ENCODE measurements at places on chromosomes 1 and 21. TPM values are rescaled to one million over a fixed set of nuclear protein-coding genes. Genes with fewer than 3 reads are reported as not detected.

CCDC24 gene
- 11.2 TPM for total RNA-seq

SHE gene
- 0.29 TPM for total RNA-seq

MTOR gene
- total RNA-seq, result 76.8 TPM

FAM72A gene
- total RNA-seq, result 19.7 TPM

PTPRC gene
- total RNA-seq, result not detected

TNFRSF4 gene
- not detected for total RNA-seq

NPR1 gene
- 13.2 TPM for total RNA-seq

GRCh38 chr1:93804412-93804811 is 74.6 kb downstream of the DNTTIP2 start:
- H3K36me3 ChIP-seq, result no peaks in the 10 kb centered on the region
- H3K4me3 ChIP-seq, result no peak overlapping the region
- no peak overlapping the region for H3K27ac ChIP-seq
- no peaks in the 10 kb centered on the region for H3K4me1 ChIP-seq
- no peaks in the 10 kb centered on the region for H3K27me3 ChIP-seq
- no peak for DNase-seq

DNA sequence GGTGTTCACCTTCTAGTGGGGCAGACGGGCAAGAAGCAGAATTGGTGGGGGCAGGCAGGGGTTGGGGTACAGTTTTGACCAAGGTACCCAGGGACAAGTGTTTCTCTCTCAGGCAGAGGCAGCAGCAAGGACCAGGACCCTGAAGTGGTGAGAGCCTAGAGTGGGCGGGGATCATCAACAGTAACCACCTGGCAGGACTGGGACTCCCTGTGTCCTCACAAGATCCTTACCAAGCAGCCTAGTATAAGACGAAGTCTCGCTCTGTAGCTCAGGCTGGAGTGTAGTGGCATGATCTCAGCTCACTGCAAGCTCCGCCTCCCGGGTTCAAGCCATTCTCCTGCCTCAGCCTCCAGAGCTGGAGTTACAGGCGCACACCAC is 3.2 kb upstream of the NADK start:
- no peak overlapping the region for H3K27ac ChIP-seq
- DNase-seq, result no peak
- H3K36me3 ChIP-seq, result peaks cover 8% of the 10 kb centered on the region
- H3K27me3 ChIP-seq, result no peaks in the 10 kb centered on the region

GRCh38 chr1:180456191-180456590 is 46.2 kb downstream of the ACBD6 start:
- H3K27me3 ChIP-seq, result no peaks in the 10 kb centered on the region
- no peak for DNase-seq
- no peaks in the 10 kb centered on the region for H3K36me3 ChIP-seq
- no peak overlapping the region for H3K4me3 ChIP-seq

GRCh38 chr1:69172003-69173000 is 395.4 kb upstream of the LRRC7 start:
- no peak for DNase-seq
- H3K27me3 ChIP-seq, result no peaks in the 10 kb centered on the region
- no peaks in the 10 kb centered on the region for H3K4me1 ChIP-seq
- H3K4me3 ChIP-seq, result no peak overlapping the region
- no peaks in the 10 kb centered on the region for H3K36me3 ChIP-seq

- no peak overlapping the region for H3K4me3 ChIP-seq
- no peaks in the 10 kb centered on the region for H3K4me1 ChIP-seq
- H3K36me3 ChIP-seq, result no peaks in the 10 kb centered on the region
- H3K27ac ChIP-seq, result no peak overlapping the region
- H3K27me3 ChIP-seq, result no peaks in the 10 kb centered on the region
- DNase-seq, result peak; percentile 44
Observed at GRCh38 chr1:29379443-29380073, 143.2 kb downstream of the PTPRU start.

DNA sequence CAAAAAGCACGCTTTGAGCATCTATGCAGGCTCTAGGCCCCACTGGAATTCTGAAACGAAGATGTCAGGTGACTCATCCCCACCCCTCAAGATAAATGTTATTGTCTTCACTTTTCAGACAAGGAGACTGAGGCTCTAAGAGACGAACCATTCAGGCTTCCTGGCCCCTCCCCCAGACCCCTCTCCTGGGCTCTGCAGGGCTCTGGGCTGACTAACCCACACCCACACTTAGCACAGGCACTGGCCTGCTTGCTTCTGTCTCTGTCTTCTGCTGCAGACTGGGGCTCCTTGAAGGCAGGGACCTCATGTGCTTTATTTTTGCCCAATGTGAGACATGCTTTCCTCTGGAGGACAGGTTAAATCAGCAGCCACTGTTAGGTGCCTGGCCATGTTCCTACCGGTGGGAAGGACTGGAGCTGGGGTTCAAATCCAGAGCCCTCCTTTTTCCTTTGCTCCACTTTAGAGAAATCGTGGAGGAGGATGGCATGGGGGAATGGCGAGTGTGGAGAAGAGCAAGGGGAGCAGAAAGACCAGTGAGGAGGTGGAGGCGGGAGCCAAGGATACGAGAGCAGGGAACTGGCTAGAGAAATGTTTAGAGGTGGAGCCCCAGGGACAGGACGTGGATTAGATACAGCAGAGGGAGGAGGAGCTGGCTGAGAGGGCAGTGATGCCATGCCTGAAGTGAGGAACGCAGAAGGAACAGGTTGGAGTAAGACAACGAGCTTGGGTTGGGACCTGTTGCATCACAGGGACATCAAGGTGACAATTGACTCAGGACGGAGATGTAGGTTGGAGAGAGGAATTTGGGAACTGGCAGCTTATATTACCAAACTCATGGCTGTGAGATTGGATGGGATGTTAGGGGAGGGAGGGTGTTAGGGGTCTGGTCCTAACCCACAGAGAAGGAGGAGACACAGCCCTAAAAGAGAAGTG is 1.7 kb downstream of the TMEM125 start:
- no peaks in the 10 kb centered on the region for H3K27me3 ChIP-seq
- H3K4me1 ChIP-seq, result no peaks in the 10 kb centered on the region
- peaks cover 2% of the 10 kb centered on the region for H3K36me3 ChIP-seq
- H3K27ac ChIP-seq, result no peak overlapping the region
- no peak for DNase-seq
- H3K4me3 ChIP-seq, result peak overlapping the region; percentile 60

- peaks cover 9% of the 10 kb centered on the region for H3K4me1 ChIP-seq
- no peak overlapping the region for H3K4me3 ChIP-seq
- no peak overlapping the region for H3K27ac ChIP-seq
- no peaks in the 10 kb centered on the region for H3K27me3 ChIP-seq
- no peaks in the 10 kb centered on the region for H3K36me3 ChIP-seq
Observed at GRCh38 chr1:85398391-85399064, 66.4 kb downstream of the DDAH1 start.

GRCh38 chr1:40958210-40958609 is 21.3 kb upstream of the CTPS1 start:
- DNase-seq, result no peak
- H3K27ac ChIP-seq, result no peak overlapping the region
- H3K4me3 ChIP-seq, result no peak overlapping the region
- no peaks in the 10 kb centered on the region for H3K27me3 ChIP-seq
- H3K4me1 ChIP-seq, result no peaks in the 10 kb centered on the region
- no peaks in the 10 kb centered on the region for H3K36me3 ChIP-seq

Measured in H1 (cell line).